ENCODE measurements at places on chromosomes 7 and 10.

DNA sequence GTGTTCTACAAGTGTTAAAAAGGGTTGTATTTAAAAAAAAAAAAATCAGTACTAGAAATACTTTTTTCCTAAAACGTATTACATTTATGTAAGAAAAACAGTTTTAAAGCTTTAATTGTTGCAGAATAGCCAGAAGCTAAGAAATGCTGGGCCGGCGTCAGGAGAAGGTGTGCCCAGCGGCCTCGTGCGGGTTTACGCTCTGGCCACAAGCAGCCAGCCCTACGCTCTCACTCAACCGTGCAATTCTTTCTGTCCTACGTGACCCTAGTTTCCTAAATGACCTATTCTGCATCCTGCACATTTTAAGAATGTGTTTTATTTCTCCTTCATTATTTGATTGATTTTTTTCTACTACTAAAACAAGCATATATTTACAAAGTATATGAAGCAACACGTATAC, 279.7 kb upstream of the KLF14 start:
- DNase-seq: no peak

DNA sequence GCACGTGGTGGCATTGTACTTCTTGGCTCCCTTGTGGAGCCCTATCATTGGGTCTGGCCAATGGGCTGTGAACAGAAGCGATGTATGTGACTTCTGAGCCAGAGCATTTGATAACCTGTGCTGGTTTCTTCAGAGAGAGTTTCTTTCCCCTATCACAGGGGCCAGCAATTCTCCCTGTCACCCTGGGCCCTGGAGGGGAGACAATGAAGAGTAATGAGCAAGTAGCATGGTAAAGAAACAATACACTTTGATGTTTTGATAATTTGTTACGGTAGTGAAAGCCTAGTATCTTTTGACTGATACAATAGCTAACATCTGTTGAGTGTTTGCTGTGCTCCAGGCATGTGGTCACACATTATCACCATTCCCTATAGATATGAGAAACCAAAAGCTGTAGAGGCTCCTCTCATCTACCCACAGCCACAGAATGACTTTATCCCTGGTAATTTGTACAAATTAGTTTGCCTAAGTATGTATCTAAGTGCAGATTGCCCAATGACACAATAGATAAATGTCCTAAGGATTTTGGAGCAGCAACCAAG, 113.4 kb upstream of the SVIL start:
- DNase-seq: no peak

DNA sequence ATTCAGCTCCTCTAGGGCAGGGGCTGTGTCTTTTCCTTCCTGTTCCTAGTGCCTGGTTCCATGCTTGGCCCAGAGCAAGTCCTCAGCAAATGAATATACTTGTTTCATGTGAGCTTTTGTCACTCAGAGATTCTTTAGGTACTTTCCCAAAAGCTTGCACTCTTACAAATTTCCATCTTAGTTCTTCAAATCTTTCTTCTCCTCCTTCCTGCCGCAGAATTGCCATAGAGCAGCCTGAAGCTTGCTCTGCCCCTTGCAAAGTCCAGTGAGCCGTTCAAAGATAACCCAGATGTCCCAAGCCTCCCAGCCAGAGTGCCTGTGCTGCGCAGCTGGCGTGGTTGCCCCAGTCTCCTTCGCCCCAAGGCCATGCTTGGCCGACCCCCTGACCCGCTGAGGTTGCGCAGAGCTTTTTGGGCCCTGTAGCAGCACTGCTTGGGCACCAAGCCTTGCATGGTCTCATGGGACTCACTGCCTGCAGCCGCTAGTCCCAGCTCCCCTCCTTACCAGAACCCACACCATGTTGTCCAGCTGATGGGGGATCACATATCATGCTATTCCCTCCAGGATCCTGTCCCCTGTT, 20.7 kb downstream of the CHST3 start:
- no peak for DNase-seq

GRCh38 chr7:11335947-11336346, 362.3 kb downstream of the PHF14 start:
- no peak for DNase-seq

GRCh38 chr7:88302486-88302885, 4.2 kb downstream of the STEAP4 start:
- no peak for DNase-seq

DNA sequence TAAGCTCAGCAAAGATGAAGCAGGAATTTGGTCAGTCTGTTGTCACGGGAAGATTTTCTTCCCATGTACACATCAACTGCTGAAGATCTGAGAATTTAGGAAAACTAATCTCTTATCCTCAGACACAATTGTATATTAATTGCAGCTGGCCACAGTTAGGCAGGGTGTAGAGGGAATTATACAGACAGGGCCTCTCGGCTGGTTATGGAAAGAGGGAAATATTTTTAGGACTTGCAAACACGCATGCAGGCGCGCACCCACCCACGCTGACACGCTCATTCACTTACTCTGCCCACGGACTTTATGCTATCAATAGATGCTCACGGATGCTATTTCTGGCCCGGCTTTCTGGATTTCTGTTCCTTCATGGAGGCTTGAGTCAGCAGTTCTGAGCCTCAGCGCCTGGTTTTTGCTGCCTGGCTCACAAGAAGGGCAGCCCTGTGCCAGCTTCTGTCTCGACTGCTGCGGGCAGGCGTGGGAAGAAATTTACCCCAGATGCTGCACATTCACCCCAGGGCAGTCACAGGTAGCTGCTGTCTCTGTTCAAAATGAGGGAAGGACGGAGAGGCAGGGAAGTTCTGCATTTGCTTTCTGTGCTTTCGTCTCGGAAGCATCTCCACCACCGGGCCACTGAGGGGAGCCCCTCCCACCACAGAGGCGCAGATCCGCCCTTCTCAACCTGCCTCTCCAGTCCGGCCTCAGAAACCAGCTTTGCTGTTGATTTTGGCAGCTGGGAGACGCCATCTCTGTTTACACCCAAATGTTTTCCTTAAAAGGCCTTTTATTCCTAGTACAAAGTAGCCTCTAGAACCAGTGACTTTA, 116.3 kb upstream of the BTBD16 start:
- DNase-seq: peak; percentile 74

GRCh38 chr10:76190634-76191270, 759.3 kb downstream of the LRMDA start:
- DNase-seq: no peak

- DNase-seq: peak; percentile 13
Measured at GRCh38 chr7:114791771-114792170, 130.1 kb upstream of the MDFIC start.

DNA sequence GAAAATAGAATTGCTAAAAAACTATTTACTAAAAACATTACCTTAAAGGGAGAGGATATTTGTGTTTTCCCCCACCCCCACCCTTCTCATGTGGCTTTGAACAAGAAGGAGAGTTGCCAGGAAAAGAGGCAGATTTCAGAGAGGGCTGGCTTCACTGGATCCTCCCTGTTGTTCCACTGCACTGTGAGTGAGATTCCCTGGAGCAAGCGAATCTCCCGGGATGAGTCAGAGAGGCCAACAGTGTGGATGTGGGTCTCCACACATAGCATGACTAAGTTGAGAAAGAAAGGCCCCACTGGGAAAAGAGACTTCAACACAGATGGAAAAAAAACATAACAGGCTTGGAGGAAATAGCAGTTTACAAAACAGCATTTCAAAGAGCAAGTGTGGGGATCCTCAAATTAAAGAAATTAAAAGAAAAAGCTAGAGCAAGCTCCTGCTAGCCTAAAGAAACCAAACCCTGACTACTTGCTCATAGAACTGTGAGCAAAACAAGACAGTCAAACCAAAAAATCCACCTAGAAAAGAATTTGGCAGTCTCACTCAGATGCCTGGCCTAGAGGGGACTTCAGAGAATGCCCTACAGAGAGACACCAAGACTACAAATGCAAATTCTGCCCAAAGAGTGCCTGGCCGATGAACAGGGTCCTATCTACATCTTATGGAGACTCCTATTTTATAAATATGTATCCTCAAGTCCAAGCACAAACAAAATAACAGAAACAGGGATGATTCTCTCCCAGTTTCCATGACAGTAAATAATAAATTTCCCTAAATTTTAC, 3.4 kb downstream of the CAV1 start:
- DNase-seq: peak; percentile 99

DNA sequence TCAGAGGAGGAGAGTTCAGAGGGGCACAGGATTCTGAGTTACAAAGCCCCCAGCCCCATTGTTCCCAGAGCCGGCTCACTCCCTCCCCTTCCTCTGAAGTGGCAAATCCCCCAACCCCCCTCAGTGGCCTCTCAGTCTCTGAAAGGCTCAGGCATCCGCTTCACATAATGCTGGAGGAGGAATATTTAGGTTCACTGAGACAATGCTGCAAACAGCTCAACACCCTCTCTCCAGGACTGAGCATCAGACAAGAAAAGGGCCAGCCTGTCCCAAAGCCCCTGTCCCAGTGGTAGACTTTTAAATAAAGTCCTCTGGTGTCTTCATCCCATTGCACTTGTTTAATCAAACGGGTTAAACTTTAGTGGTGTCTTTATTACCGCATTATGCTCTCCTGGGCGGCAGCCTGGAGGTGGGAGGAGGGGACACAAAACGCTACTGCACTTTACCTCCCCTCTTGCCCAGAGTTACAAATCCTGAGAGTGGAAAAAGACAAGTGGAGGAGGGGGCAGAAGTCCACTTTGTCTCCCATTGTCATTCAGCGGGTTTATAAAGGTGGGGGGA, 257.9 kb downstream of the FGFR2 start:
- DNase-seq: no peak

DNA sequence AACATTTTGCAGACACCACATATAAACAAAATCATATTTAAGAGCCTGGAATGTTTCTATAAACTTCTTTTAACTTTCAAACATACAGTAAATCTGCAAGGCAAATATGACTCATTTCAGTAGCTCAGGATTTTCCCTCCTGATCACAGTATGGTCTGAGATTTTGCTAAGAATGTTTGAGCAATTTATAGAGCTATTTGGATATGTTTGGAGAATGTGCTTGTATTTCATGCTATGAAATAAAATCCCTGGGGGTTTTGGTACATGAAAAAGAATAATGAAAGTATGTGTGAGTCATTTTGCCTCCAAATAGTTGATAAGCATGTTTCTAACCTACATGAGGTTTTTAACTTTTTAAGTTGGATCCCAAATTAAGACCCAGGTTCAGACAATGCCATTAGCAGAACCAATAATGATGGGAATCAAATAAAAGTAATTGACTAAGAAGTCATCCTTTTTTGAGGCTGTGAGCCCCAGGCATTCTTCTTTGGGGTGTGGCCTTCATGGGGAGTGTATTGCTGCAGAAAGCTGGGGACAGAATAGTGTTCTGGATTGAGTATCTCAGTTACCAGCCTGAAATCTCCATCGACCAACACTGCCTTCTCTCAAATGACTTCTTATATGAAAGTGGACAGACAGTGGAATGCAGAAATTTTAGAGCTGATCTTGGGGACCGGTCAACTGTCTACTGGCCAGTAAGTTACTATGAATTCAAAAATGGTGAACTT, 66.1 kb upstream of the AGBL3 start:
- DNase-seq: peak; percentile 92

GRCh38 chr10:116554628-116555027, 8.9 kb downstream of the PNLIP start:
- DNase-seq: no peak

- peak; percentile 36 for DNase-seq
Measured at GRCh38 chr10:85641479-85642009, 725.1 kb downstream of the GRID1 start.

GRCh38 chr10:106296750-106297392, 867.6 kb downstream of the SORCS1 start:
- DNase-seq: no peak

DNA sequence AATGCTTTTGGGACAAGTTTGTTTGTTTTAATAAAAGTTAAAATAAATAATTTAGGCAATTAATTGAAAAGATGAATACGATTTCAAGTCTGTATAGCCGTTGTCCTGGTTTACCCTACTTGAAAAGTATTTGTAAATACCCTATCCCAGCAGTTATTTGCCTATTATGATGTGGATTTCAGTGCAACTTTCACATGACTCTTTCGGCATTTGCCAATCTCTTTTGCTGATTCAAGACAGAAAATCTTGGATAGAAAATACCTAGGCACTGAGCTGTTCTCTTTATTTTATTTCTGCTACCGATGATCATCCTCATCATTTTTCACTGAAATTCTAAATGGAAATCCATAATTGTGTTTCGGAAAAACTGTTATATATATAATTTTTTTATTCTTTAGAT, 125.9 kb upstream of the FZD8 start:
- DNase-seq: no peak

DNA sequence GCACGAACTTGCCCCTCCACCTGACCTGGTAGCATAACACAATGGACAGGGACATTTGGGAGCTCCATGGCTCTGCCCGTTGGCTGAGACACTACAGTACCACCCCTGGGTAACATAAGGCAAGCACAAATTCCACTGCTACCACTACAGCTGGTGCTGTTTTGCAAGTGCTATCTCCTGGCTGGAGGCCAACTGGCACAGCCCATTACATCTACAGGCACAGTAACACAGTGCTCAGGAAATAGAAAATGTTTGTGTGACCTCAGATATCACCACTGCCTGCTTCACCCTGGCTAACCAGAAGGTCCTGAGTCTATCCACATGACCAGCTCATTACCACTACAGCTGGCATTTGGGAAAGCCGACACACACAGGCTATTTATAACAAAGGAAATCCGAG, 631.1 kb upstream of the MBL2 start:
- DNase-seq: no peak

GRCh38 chr7:5526100-5526905, 102.7 kb upstream of the TNRC18 start:
- DNase-seq: peak; percentile 32

GRCh38 chr10:84845628-84846261, 517.4 kb downstream of the CCSER2 start:
- no peak for DNase-seq

DNA sequence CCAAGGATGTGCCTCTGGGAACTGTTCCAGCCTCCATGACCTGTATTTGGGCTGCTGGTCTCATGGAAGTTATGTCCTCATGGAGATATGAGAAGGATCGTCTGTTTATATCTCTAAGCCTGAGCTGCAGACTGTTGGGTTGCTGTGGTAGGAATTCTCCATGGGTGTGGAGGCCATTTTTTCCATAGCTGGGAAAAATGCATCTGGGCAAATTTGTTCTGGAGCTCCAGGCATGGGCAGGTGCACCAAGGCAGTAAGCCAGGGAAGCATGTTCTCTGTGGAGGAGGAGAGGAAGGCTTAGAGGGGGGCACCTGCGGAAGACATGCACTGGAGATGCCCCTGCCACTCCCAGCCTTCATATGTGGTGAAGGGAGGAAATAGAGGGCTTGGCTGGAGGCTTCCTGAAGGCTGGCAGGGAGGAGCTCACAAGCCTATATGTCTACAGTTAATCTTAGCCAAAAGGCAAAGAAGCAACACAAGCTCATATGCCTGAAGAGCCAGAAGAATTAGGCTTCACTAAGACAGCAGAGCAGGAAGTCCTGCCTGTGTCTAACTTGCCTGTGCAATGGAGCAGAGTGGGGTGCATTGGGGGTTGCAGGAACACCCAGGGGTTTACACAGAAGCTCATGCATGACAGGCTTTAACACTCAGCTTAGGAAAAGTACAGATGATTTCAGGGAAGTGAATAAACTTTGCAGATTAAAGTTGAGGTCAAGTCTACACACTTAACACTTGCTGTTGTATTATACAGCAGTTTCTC, 35.1 kb upstream of the CXCL12 start:
- no peak for DNase-seq

- peak; percentile 92 for DNase-seq
Measured at GRCh38 chr7:151104411-151105235, 18.3 kb downstream of the AGAP3 start.

GRCh38 chr7:32116436-32116835, 46.2 kb upstream of the PDE1C start:
- DNase-seq: no peak

Data from fibroblast of mammary gland (primary cell).